ENCODE measurements at places on chromosomes 4 and X. TPM values are rescaled to one million over a fixed set of nuclear protein-coding genes. Genes with fewer than 3 reads are reported as not detected.

DNA sequence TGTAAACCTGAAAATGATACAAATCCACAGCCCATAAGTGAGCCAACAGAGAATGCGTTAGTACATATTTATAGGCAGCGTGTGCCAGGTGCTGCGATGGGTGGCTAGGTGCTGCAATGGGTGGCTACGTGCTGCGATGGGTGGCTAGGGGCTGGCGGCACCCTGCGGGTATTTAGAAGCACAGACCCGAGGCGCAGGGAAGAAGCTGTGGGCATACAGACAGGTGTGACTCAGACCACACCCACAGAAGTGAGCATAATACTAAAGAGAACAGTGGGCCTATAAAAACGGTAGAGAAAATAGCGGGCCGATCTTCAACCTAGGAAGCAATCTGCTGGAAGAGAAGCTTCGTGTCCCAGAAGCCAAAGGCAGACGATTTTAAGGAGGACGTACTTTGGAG, 81.1 kb downstream of the FAT1 start:
- no peak for DNase-seq

GRCh38 chrX:103503853-103504207, 15.5 kb downstream of the RAB40A start:
- no peak for DNase-seq

- DNase-seq: no peak
Observed at GRCh38 chrX:49725401-49725800, 29.6 kb upstream of the PAGE1 start.

DNA sequence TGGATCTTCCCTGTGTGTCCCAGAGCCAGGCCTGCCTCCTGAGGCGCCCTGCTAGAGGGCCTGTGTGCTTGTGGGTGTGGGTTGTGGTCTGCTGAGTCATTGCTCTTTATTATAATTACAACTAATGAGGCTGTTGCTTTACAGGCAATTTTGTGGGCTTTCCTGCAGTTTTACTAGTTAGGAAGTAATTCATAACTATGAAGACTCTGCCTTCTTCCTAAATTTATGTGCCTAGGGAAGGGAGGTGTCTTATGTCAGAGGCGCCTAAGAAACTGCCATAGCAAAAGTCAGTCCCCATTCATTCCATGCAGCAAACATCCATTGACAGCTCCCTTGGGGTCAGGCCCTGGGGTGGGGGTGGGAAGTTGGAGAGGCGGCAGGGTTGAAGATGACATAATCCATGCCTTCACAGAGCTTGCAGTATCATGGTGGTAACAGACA, 359.2 kb downstream of the IDS start:
- no peak for DNase-seq

DNA sequence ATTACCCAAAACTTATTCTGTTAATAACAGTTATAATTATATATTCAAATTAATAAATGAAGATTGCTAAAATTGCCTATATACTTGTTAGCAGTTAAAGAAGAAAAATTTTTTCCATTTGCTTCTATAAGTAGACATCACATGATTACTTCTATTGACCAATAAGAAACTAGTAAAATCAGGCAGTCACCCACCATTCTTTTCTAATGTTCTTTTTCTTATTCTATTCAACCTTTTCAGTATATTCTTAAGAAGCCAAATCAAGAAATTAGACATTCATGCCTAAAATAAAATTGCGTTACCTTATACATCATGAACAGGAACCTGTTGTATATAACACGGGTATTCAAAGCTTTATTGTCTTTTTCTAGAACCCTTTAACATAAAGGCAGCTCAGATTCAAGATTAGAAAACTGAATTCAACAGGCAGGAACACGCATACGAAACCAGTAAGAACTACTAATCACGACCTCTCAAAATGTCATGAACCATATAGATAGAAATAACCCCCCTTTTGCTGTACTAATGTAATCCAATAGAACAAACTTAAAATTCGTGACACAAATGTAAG, 568.1 kb upstream of the DIPK2B start:
- DNase-seq: no peak

GRCh38 chr4:112341033-112341432, 43.9 kb downstream of the ALPK1 start:
- no peak for DNase-seq

DNA sequence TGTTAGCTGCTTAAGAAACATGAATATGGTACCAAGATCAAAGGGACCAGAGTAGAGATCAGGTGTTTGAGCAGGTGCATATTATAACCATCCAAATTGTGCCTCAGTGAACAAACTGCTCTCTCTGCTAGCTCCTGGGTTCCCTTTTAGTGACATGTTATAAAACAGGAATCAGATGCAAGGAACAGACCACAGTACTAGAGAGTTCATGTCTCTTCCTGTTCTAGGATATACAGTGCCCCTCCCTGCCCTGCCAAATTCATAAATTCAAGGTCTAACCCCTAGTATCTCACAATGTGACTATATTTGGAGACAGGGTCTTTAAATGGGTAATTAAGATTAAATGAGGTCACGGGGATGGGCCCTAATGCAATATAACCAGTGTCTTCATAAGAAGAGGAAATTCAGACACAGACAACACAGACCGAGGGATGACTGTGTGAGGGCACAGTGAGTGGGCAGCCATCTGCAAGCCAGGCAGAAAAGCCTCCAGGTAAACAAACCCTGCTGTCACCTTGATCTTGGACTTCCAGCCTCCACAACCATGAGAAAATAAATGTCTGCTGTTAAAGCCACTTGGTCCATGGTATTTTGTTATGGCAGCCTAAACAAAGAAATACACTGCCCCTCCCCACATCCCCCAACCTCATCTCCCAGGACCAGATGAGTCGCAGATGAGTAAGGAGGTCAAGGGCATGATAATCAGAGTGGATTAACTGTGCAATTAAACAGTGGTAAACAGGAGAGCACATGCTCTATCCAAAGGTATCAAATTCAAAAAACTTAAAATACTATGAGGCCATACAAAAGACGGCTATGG, 82.5 kb downstream of the RBM47 start:
- no peak for DNase-seq

- DNase-seq: no peak
Observed at GRCh38 chr4:68499021-68499420, 51.8 kb downstream of the TMPRSS11E start.

GRCh38 chr4:126087101-126087500, 772.3 kb downstream of the FAT4 start:
- DNase-seq: no peak

DNA sequence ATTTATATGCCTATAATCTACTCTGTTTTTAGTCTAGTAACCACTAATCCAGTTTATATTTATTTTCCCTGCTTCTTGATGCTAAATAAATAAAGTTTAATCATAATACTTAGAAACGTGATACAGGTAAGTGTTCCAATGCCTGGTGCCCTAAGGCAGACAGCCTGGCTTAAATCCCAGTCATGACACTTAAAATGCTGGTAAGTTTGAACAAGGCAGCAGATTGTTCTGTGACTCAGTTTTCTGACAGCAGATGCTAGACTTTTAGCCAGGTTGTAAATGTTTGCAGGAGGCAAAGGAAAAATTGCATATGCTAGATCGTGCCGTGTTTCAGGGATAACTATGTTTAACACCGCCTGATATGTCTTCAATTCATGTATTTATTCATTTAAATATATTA, 2661.6 kb downstream of the PCDH7 start:
- DNase-seq: no peak

GRCh38 chr4:99891351-99891750, 2.9 kb downstream of the LAMTOR3 start:
- no peak for DNase-seq

The USP51 gene
- total RNA-seq: 1.0 TPM

The QRFPR gene
- not detected for total RNA-seq

The HMX1 gene
- total RNA-seq: 5.3 TPM

DNA sequence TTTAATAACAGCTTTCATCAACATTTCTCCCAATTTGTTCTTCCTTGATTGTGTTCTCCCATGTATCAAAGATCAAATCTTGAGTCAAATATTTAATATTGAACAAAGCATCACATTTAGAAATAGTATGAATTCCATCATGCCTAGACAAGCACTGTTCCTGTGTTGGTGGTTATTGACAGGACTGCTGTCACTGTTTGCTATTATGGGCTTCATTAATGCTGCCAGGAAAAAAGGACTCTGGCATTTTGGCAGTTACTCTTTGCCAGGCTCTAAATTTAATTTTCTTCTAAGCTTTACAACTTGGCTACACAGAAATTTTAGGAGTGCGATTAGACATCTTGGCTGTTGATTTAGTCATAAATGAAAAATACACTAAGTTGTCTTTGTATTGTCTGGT, 295.9 kb upstream of the NRK start:
- DNase-seq: no peak

DNA sequence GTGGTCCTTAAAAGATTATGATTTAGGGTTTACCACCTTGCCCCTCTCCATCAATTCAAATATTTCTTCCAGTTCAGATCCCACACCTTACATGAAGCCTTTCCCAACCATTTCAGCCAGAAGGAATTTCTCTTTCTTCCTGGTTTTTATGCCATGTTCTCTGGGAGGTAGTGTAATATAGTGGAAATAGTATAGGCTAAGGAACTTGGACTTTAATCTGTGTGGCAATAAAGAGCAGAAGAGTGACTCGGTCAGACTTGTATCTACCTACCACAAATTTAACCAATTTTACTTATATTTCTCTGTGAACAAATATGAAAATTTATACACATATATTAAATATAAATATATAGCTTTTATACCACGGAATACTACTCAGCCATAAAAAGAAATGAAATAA, 18.4 kb upstream of the CISD2 start:
- DNase-seq: no peak

DNA sequence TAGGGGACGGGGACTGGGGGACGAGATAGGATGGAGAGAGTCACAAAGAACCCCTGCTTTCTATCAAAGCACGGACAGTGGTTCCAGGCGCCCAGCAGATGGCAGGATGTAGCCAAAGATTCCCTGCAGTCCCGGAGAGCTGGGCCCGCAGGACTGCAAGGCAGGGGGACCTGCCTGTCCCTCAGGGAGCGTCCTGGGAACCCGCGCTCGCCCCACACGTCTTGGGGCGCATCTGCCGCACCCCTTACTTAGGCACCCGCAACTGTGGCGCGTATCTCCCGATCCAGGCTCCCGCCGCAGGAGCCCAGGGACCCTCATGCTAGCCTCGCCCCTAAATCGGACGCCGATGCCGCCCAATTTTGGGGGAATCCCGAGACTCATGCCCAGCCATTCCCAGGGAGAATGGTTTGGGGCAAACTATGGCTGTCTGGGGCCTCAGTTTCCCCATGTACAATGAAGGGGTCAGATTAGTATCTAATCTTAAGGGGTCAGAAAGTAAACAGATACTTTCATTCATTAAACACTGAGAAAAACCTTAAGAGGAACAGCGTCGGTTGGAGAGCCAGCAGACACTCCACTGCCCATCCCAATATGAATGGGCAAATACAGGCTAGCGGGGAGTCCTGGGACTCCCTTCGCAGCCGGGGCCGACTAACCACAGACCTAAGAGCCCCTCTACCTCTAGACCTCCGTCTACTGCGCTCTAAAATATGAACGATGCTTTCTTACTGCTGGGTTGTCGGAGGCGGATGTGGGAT, 581 bp upstream of the STK32B start:
- peak; percentile 43 for DNase-seq

DNA sequence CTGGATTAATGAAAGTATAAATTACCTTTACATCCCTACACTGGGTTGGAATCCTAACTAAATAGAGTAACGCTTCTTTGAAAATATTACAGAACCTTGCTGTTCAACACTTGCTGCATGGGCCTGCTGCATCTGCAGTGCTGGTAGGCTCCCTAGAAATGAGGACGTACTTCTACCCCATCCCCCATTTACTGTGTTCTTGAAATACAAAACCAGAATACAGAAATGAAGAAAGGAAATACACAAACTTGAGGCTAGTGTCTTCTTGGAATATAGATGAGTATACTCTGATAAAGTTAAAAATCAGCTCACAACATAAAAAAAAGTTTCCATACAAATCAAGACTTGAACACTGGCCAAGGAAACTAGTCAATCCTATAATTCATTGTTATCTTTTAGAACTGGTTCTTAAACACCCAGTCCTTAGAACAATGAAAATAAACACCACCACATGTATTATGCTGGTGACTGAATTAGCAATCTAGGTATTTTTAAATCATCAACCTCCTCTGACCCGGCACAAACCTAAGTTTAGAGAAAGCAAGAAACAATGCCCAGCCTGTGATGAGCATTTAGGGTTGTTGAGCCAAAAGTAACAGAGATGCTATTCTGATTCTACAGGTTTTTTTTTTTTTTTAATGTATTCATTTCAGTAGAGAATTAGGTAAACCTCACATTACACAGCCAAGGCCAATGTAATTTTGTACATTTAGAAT, 49.7 kb downstream of the ATP8A1 start:
- no peak for DNase-seq

- DNase-seq: no peak
Observed at GRCh38 chrX:66015152-66015831, 24.6 kb downstream of the VSIG4 start.

The MAGEE2 gene
- not detected for total RNA-seq

DNA sequence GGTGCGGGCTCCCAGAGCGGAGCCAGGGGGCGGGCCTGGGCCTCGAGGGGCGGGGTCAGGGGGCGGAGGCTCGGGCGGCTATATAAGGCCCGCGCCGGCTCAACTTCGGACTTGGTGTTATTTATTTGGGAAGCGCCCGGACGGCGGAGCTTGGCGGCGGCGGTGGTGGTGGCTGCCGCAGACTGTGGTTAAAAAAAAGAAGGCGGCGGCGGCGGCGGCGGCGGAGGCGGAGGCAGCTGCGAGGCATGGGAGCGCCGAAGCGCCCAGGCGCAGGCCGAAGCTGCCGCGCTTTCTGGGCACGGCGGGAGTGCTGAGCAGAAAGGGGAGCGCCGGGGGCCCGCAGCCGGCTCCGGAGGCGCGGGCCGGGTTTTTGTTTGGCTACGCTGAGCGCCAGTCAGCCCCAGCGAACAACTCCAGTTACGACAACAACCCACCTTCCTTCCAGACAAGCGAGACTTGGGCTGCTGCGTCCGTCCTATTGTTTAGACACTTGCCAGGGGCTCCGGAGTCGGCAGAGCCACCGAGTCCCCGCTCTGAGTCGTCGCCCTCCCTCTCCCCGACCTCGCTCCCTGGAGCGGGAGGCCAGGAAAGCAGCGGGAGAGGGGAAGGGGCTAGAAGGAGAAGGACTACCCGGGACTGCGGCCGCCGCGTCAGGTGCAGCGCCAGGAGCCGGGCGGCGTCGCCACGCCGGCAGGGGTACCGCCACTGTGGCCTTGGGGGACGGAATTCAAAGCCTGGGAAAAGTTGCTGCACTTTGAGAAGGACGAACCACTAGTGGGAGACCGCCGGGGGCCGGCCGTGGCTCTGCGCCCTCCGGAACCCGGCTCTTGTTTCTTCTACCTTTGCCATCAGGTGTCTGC, at the start of gene SLIT2:
TSS of gene SLIT2 (plus strand) at position 110 of the 860 bp plus-strand sequence. CDS start 1,911 bp downstream, outside the sequence.
- peak; percentile 78 for DNase-seq

- no peak for DNase-seq
Observed at GRCh38 chrX:115378471-115378870, 89.0 kb downstream of the LUZP4 start.
